Large intestine (tissue), 12 donors: ENCODE measurements at places on chromosomes 12 and 14.

- DNase-seq: no peak
These were observed 86.5 kb downstream of the PLBD1 start for GRCh38 chr12:14481201-14481600.

- DNase-seq: no peak
These were observed 60.0 kb downstream of the BTG1 start for GRCh38 chr12:92085736-92086040.

DNA sequence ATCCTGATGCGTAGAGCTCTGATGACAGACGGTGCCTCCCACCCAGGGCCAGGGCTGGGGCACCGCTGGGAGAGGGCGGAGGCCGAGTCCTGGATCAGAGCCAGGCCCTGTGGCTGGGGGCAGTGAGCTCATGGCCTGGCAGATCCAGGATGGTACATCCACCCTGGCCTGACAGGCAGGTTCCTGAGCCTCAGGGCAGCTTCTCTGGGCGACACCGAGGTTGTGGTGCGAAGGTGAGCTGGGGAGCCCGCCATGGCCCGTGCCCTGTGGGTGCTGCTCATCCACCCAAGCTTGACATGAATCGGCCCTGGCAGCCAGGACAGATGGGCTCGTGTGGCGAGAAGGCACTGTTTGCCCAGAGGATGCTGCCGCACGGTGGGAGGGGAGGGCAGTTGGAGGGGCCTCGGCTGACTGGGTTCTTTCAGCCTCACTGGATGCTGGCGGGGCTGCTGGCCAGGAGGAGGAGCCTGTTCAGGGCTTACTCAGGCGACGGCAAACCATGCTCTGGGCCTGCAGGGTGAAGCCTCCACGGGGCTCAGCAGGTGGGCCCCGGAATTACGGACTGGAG lies 16.6 kb downstream of the LRTM2 start:
- no peak for DNase-seq

GRCh38 chr12:38850461-38850860 lies 54.9 kb downstream of the CPNE8 start:
- DNase-seq: no peak

DNA sequence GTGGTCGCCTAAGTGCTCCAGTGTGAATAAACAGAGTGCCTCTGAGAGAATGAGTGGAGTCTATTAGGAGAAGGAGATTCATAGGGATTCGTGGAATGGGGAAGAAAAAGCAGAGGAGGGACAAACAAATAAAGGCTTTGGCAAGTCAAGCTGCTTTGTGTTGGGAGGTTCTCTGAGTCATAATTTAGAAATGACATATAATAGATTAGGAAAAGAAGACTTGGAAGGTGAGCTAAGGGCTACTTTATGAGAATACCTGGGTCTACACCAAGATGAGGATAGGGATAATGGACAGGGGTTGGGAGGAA lies 6.4 kb upstream of the NTN4 start:
- DNase-seq: no peak

DNA sequence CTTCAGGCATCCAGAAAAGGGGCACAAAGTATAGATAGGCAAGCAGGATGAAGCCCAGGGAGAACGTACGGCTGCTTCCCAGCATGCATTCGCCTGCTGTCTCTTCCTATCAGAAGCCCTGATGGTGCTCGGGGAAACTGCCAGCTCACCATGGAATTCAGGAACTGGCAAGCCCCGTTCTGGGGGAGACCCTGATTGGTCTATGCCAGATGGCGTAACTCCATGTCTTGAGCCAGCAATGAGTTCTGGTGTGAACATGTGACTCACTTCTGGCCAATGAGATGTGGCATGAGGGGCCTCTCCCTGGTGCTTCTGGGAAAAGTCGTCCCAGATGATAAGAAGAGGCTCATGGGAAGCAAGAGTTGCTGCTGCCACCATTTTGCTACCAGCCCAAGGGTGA lies 270.8 kb downstream of the BCL11B start:
- DNase-seq: no peak

GRCh38 chr12:88298761-88299242 lies 156.7 kb downstream of the TMTC3 start:
- DNase-seq: no peak

DNA sequence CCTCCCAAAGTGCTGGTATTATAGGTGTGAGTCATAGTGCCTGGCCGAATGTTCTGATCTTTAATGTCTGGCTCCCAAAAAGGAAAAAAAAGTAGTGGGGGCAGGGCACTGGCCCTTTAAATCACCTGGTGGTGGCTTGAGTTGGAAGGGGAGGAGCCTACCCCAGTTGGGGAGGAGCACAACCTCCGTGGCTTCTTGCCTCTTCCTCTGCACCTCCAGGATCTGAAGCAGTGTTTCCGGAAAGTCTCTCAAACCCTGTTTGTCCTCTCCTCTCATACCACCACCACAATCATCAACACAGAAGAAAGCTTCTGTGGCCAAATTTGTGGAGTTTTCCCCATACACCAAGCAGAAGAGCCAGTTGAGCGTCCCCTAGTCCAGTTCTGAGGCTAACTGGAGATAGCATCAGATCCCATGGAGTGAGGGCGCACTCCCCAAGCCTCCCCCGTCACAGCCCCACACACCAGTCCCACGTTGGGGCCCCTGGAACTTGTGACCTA lies 24.3 kb upstream of the RCOR1 start:
- no peak for DNase-seq

GRCh38 chr14:24038686-24039085 lies 13.1 kb upstream of the CARMIL3 start:
- DNase-seq: no peak

DNA sequence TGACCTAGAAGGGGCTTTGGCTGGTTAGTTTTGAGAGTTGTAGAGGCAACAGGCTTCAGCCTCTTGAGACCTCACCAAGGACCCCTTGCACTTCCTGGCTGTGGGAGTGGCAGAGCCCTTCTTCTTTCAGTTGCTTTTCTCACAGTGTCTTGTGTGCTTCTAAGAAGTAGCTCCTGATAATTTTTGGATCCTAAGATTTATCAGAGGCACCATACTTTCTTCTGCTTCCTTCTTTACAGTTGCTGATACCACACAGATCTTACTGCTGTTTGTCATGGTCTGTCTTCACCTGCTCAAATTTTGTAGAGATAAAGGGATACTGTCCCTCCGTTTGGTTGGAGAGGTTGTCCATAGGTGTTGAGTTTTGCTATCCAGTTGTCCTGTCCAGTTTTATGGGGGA lies 33.8 kb downstream of the VRK1 start:
- no peak for DNase-seq

DNA sequence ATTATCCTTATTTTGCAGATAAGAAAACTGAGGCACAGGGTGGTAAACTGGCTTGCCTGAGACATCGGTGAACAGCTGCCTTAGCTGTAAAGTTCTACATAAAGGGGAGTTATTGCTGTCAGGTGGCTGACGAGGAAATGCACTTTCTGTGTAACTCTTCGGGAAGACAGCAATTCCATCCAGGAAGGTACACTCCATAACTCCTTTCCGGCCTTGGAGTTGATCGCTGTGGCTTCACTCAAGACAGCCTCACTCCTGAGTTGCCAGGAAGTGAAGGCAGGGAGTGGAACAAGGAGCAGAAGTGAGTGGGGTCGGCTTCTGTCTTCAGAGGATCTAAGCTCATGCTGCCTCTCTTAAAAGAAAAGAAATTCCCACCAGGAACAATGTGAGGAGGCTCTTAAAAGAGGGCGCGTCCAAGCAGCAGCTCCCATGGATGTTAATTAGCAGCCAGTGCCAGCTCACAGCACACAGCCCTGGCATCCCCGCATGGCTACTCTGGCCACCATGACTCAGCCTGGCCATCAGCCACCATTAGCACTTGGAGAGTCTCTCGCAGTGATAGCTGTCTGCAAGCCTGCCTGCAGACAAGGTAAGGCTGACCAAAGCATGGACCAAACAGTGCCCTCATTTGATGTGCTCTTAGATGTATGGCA lies 60.3 kb downstream of the NUAK1 start:
- DNase-seq: no peak

DNA sequence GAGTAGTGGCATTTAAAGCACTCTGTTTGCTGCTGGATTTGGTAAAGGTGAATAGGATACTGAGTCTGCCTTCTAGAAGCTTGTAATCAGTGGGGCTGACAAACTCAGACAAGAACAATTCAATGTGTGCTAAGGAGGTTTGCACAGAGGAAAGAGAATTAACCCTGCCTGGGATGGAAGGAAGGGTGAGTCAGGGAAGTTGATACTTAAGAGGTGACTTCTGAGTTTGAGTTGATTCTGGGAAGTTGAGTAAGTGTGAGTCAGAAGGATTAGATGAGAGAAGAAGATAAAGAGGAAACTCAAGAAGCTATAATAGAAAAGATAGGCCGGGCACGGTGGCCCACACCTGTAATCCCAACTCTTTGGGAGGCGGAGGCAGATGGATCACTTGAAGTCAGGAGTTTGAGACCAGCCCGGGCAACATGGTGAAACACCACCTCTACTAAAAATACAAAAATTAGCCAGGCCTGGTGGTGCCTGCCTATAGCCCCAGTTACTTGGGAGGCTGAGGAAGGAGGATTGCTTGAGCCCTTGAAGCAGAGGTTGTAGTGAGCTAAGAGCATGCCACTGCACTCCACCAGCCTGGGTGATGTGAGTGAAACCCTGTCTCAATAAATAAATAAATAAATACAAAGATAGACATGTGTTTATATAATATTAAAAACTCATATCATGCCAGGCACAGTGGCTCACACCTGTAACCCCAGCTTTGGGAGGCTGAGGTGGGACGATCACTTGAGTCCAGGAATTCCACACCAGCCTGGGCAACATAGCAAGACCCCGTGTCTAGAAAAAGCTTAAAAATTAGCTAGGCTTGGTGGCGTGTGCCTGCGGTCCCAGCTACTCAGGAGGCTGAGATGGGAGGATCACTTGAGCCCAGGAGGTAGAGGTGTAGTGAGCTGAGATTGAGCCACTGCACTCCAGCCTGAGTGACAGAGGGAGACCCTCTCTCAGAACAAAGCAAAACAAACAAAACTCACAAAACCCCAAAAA lies 126.8 kb upstream of the CPM start:
- DNase-seq: no peak

DNA sequence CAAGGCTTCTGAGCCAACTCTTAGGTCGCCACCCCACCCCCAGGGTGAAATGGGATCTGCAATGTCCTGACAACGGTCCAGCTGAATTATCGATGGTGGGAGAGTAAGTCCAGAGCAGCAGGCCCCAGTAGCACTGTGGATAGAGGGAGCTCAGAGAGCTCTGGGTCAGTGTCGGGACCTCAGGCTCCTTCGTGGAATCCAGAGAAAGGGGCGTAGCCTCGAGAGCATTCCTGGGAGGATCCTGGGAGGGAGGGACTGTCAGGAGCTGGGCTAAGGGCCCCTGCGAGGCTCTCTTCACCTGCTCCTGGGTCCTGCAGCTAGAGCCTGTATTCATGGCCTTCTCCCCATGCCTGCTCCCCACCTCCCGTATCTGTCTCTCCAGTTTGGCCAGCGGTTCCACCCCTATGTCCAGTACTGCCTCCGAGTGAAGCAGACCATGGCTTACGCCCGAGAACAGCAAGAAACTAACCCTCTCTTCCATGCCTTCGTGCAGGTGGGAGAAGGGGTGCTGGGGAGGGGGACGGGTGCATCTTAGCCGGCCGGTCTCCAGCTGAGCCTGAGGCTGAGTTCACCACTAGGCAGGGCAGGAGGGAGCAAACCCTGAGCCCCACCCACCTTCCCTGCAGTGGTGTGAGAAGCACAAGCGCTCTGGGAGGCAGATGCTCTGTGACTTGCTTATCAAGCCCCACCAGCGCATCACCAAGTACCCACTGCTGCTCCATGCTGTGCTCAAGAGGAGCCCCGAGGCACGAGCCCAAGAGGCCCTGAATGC lies 6.6 kb downstream of the PLEKHG6 start:
- no peak for DNase-seq
